ENCODE measurements at places on chromosomes 2 and 18. TPM values are rescaled to one million over a fixed set of nuclear protein-coding genes. Genes with fewer than 3 reads are reported as not detected.

Gene VWA3B
- 0.08 TPM for total RNA-seq

Gene TFPI
- total RNA-seq: 1.4 TPM

Gene RGPD6
- 1.5 TPM for total RNA-seq

Gene C2orf80
- not detected for total RNA-seq

Gene SERPINB10
- 0.08 TPM for total RNA-seq

Gene UGT1A7
- total RNA-seq: 0.16 TPM

Gene TMEM198
- 0.47 TPM for total RNA-seq

Gene MBD2
- total RNA-seq: 45.1 TPM

Gene DTNA
- total RNA-seq: 1.5 TPM

Gene IL1B
- 298 TPM for total RNA-seq

Gene ABCG8
- not detected for total RNA-seq

Gene ORMDL1
- total RNA-seq: 38.0 TPM

Gene RUFY4
- total RNA-seq: not detected

Gene CD207
- total RNA-seq: not detected

Gene NT5DC4
- not detected for total RNA-seq

Gene SPHKAP
- total RNA-seq: not detected

Gene ACMSD
- total RNA-seq: not detected

Gene CAVIN2
- 2.9 TPM for total RNA-seq

Gene ADI1
- 29.5 TPM for total RNA-seq

Gene HRH4
- total RNA-seq: 0.08 TPM

Gene ASPRV1
- 0.62 TPM for total RNA-seq

Gene ZC3H6
- total RNA-seq: 1.1 TPM

Gene KIF1A
- not detected for total RNA-seq

Gene LIMS4
- not detected for total RNA-seq

Gene DSC3
- 64.9 TPM for total RNA-seq

Gene CNNM3
- 3.2 TPM for total RNA-seq

Measured in hair follicular keratinocyte (primary cell).